ENCODE measurements at places on chromosomes 7 and 10.
A peak's percentile ranks its signal among the peaks of the same experiment; 100 is the strongest.

DNA sequence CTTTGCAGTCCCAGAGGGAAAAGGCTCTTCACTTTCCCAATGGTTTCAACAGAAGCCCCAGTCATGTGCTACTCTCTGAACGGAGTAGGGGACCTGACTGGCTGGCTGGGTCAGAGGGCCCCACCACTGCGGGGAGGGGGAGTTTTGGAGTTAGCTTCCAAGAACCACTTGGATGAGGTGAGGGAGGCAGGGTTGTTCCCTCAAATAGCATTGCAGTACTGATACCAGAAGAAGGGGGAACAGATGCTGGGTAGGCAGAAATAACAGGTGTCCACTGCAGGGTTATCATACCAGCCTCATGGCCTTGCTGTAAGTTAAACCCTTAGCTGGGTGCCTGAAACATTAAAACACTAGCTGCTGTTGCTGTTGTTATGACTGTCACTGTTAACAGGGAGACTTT, 131.3 kb downstream of the UBE2H start:
- DNase-seq: no peak

DNA sequence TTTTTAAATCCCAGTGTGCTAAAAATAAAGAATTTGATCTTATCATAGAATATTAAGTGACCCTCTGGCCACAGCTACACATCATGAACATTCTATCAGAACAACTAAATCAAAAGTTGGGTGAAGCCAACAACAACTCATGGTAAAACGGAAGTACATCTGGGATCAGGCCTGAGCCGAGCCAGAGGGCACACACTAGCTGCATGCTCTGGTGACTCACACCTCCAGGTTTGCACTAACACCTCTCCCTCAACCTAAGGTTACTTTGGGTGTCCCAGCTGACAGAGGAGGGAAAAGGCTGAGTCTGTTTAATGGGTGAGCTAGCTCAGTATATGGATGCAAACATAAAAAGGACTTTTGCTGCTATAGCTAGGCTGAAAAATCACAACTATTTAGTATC, 281.6 kb downstream of the HGF start:
- no peak for DNase-seq

DNA sequence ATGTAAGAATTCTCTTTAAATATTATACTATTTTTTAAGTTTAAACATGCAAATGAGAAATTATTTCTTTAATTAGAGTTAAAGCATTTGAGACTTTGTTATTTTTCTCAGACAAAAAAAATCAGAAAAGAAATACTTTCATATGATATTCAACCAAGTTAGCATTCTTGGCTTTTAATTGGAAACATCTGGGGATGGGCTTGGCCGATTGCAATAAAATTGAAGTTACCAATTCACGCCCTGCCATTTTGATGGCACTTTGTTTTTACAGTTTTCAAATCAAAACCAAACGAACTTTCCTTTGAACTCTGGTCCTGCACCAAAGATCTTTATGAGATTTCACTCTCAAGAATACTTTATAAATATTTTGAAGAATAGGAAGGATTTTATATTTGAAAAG, 127.7 kb downstream of the ATE1 start:
- no peak for DNase-seq

- DNase-seq: no peak
These were observed 105.2 kb downstream of the NEURL1 start for GRCh38 chr10:103598654-103599115.

DNA sequence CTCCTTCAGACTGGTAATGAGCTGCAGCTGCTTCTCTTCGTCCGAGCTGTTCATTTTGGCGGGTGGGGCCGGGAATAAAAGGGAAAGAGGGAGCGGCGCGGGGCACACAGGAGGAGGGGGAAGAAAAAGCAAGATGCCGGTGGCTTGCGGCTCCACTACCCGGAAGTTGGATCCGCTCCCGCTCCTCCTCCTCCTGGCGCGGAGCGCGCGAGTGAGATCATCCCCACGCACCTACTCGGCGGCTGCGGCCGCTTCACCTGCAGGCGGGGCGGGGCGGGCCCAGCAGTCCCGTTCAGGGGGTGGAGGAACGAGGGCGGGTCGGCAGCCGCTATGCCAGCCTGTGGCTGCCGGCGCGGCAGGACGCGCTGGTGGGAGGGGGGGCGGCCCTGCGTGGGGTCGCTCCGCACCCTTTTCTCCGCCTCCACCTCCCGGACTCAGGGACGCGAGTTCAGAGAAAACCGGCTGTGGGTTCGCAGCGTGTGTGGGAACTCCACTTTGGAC, at the start of gene SHTN1:
Gene SHTN1 (minus strand): TSS at position 162 of the 501 bp plus-strand sequence. CDS start 108 bp downstream, at position 54.
- DNase-seq: peak; percentile 14

GRCh38 chr7:1523844-1524243, 6.7 kb upstream of the MAFK start:
- DNase-seq: no peak

GRCh38 chr7:91264924-91265681, 870 bp downstream of the FZD1 start:
- no peak for DNase-seq

DNA sequence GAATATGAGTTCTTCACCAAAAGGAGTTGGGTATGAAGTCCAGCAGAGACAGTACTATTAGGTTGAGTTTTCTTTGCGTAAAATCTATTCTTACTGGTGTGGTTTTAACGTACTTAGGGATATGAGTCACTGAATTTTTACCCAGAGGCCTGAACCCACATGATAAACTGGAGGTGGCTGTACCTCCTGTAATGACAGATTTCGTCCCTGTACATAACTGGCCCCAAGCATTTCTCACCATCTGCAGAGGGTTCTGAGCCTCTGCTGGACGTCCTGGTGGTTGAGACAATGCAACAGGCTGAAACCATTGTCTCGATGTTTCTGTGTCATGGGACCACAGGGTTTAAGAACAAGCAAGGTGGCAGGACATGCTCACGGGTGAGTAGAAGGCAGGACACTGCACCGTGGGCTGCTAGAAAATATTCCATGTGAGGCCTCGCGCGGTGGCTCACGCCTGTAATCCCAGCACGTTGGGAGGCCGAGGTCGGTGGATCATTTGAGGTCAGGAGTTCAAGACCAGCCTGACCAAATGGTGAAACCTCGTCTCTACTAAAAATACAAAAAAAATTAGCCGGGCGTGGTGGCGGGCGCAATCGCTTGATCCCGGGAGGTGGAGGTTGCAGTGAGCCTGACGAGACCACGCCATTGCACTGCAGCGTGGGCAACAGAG, 233.9 kb downstream of the DNAJB6 start:
- no peak for DNase-seq

DNA sequence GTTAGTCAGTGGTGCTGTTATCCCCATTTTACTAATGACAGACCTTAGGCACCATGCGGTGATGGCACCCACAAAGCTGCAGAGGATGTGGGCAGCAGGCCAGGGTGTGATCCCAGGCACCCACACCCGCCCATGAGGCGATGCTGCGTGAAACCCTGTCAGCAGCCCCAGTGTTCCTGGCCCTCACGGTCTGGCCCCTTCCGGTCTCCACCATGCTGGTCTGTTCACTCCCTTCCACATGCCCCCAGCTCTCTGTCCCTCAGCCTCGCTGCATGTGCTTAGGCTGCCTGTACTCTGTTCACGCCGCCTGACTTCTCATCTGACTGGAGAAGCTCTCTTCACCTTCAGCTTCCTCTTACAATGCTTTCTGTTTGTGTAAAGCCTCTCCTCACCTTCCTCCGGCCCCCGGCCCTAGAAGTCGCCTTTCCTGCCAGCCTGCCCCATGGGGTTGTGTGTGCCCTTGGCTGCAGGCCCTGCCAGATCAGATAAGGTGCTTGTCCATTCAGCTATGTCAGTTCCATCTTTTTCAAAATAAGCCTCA, 17.6 kb upstream of the ORAI2 start:
- peak; percentile 61 for DNase-seq

- DNase-seq: peak; percentile 45
These were observed 158.2 kb downstream of the ARHGAP12 start for GRCh38 chr10:31770307-31770902.

- DNase-seq: no peak
These were observed 61.5 kb upstream of the TM9SF3 start for GRCh38 chr10:96648297-96648696.

DNA sequence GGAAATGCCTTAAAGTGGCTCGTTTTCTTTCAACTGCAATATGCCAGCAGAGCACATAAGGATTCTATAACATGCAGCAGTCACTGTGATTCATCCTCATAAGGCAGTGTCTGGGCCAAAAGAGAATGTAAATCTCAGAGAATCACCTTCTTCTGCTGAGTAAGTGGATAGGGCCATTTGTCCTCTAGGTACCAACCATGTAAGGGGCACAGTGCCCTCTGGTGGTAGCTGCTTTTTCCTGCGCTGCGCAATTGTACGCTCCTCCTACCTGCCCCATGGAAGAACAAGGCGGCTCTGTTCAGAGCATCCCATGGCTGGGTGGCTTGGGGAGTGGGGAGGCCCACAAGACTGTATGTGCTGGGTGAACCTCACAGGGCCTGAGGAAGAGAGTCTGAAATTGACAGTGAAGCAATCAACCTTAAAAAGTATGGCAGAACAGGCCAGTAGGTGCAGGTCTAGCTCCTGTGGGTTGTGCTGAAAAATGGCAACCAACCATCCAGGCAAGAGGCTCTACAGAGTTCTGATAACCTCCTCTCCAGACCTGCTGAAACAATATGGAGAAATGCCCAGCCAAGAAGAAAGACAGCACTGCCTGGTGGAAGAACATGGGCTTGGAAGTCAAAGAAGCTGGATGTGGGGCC, 78.6 kb upstream of the C10orf90 start:
- DNase-seq: peak; percentile 5

GRCh38 chr10:71396084-71396710, 523 bp upstream of the CDH23 start:
- no peak for DNase-seq

DNA sequence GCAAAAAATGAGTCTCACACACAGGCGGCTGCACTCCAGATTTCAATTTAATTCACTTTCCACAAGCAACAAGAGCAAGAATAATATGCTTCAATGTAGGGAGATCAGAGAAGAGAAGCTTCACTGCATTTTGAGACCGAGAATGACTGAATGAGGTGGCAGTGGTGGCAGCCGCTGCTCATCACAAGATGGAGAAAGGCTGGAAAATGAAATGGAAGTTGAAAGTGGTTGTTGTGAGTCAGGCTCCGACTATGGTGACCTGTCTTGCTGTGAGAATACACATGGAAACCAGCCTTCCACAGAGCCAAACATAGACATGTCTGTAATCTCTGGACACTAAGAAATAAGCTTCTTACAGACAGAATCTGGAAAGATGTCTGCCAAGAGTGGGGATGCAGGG, 499.6 kb upstream of the LRRN3 start:
- DNase-seq: no peak

- DNase-seq: no peak
These were observed 51.1 kb upstream of the COMTD1 start for GRCh38 chr10:75286901-75287300.

- no peak for DNase-seq
These were observed 96.6 kb upstream of the NPTX2 start for GRCh38 chr7:98520356-98520951.

DNA sequence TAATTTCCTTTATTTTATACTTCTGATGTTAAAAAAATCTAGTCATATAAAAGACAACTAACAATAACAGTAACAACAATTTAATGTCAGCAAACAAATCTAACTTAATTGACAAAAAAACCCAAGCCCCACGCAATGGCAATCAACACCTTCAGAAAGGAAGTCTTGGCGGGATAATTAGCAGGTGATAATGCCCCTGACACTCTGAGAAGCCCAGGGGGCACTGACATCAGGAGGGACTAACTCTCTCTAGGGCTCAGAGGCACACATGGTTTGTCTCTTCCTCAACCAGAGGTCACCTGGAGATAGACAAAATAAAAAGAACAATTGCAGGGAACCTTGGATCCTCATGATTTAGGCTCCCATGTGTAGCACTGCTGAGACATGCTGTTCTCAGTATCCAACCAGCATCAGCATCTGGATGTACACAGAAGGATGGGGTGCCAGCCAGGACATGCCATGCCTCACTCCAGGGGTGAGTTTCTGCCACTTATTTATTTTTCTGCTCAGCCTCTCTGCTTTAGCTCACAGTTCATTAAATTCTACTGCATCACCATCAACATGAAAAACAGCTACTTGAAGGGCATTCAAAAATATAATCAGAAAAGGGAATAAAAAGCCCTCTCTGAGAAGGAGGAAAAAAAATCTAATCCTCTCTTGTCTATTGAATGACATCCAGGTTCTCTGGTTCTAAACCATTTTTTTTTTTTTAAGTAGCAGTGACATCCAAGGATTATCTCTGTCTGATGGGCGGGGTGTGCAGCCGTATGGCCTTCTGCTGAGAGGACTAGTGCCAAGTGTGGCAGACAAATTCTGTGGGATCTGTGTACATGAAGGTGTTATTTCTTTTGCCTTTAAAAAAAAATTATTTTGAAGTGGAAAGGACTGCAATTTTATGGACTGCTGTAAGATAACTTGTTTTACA, 96.3 kb downstream of the ATXN7L1 start:
- DNase-seq: no peak

- no peak for DNase-seq
These were observed 133.5 kb upstream of the PTPRZ1 start for GRCh38 chr7:121739465-121739864.

DNA sequence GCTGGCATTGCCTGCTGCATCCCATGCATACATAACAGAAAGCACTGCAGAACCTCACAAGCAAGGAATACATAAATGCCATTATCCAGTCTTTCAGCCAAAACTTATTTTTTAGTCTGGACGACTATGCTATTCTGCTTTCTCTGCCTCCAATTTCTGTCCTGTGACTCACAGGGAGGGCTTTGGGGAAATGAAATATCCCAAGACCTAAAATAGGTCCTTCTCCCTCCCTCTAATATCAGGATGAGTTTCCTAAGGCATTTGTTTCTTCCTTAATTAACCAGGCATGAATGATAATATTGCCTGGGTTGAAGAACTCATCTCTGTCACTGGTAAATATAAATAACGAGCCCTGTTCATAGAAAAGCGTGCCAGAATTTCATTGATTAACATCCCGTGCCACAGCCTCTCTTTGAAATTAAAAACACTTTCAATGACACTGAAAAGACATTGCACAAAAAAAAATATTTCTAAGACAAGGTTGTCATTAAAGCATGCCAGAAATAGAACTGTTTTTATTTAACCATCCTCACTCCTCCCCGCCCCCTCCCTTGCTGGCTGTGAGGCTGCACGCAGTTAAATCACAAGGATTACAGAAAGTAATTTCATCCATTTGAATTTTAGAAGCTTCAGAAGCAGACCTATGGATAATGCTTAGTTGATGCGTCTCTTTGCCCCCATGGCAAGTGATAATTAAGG, 103.0 kb upstream of the ANKRD1 start:
- no peak for DNase-seq

GRCh38 chr7:68587599-68587998, 1010.7 kb upstream of the AUTS2 start:
- no peak for DNase-seq

- DNase-seq: no peak
These were observed 441 bp downstream of the CCDC186 start for GRCh38 chr10:114173603-114173920.

DNA sequence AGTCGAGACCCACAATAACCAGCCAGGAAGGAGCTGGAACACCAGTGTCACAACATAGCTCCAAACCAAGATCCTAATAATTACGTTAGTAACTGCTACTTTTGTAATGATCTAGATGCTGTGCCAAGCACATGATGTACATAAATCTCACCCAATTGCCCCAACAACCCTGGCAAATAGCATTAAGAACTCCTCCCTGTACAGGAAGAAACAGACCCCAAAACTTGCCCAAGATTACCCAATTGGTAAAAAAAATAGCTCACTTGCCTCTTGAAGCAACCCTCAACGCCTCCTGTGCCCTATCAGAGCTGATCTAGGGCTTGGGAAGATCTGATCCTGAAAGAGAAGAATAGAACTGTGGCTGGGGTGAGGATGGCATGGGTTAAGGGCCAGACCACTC, 628.7 kb upstream of the AUTS2 start:
- DNase-seq: no peak

GRCh38 chr10:103619424-103620351, 126.2 kb downstream of the NEURL1 start:
- no peak for DNase-seq

GRCh38 chr7:115410972-115411686, 489.2 kb downstream of the MDFIC start:
- DNase-seq: no peak
